Epithelial cell of proximal tubule (primary cell): ENCODE measurements at places on chromosomes 5 and 9.
A peak's percentile ranks its signal among the peaks of the same experiment; 100 is the strongest.

GRCh38 chr9:106879439-106879882 lies 16.5 kb downstream of the ZNF462 start:
- no peak for DNase-seq

GRCh38 chr9:93486268-93486667 lies 32.9 kb upstream of the FAM120AOS start:
- no peak for DNase-seq

- peak; percentile 48 for DNase-seq
These were observed 252.2 kb downstream of the GOLPH3 start for GRCh38 chr5:31921852-31922305.

DNA sequence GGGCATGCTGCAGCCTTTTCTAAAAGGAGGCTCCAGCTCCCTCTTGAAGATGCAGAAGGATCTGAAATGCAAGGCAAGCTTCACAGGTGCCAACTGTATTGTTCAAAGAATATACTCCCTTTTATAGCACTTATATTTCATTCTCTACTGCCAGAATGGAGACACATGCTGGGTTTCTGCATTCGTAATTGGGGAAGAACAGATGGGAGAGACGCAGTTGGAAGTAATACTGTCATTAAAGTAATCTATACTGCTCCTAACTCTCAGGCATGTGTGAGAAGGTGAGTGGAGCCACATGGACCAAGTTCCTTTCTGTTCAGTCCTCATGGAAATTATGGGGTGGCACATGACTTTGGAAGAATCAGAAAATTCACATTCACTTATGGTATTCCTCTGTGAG lies 226.4 kb downstream of the TRIM32 start:
- no peak for DNase-seq

DNA sequence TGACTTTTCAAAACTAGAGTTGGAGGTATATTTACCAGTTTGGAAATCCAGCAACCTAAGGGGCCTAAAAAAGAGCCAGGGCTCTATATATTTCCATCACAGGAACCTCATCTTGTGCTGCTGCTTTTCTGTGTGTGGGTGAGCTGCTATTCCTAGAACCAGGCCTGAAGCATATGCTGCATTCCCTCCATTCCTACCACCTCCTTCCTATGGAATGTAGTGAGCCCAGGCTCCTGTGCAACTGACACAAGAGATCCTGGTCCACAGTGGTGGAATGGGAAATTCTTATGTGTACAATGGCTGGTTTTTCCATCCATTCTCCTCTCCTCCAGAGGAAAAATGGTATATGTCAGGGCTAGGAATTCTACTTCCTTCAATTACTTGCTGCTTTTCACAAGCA lies 39.1 kb downstream of the SPEF2 start:
- DNase-seq: no peak

DNA sequence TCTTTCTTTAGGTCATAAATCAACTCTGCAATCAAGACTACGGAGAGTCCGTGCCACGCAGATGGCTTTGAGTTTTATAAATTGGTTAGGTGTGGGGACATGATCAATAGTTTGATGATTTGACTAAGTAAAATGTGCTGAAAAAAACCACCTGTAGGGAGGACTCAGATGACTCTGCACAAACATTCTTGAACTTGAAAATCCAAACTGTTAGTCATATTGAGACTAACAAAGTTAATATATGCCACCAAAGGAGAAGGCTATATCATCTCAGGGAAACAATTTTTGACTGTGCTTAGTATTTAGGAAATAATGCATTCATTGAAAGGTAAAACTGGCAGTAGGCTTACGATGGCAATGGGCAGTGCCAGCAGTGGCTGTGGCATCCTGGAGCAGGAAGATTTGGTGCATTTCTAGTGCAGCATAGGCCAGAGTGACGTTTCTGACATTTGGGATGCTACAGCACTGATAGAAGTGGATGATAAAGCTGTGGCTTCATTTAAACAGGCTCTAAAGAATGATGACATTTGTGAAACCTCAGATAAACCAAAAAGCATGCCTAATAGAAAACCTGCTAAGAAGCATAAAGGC lies 291.1 kb downstream of the MLLT3 start:
- no peak for DNase-seq

- no peak for DNase-seq
These were observed 68.4 kb upstream of the ZFR start for GRCh38 chr5:32512926-32513325.

DNA sequence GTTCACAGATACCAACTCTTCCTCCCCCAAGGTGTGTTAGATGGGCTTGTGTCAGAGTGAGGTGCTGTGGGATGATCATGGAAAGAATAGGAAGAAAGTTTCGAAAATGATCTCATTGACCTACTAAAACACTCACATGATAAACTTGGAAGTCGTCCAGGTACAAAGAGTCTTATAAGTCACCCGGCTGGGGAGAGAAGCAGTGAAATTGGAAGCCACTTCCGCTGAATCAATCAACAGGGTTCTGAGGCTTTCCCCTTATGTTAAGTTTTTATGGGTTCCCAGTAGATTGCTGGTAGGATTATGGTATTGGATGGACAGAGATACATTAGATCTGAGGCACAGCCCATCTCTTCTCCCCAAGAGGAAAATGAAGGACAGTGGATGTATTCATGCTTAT lies 218.8 kb upstream of the MSX2 start:
- DNase-seq: peak; percentile 42

GRCh38 chr5:155780260-155780659 lies 546.7 kb upstream of the SGCD start:
- DNase-seq: no peak

- DNase-seq: no peak
These were observed 183.5 kb downstream of the CDK5RAP2 start for GRCh38 chr9:120396418-120396817.

DNA sequence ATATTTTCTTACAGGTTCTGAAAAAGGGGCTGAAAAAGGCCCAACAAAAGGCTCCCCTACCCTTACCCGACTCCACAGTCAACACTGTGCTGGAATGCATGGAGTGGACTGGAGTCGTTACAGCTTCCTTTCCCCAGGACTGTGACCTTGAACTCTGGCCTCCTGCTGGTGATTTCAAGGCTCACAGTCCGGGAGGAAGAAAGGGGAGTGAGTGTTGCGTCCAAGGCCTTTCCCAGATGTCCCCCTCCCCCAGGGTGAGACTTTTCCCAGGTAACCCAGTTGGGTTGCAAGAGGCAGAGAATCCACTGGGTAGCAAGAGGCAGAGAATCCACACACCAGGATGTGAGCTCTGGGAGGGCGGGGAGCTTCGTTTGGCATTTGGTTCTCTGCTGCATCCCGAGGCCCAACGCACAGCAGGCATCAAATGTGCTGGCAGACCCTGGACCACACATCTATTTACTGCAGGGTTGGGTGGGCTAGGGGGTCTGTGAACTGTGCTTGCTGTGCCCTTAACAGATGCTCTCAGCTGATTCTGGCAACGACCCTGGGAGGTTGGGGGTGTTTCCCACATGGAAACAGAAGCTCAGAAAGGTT lies 37.5 kb downstream of the FABP6 start:
- DNase-seq: no peak

DNA sequence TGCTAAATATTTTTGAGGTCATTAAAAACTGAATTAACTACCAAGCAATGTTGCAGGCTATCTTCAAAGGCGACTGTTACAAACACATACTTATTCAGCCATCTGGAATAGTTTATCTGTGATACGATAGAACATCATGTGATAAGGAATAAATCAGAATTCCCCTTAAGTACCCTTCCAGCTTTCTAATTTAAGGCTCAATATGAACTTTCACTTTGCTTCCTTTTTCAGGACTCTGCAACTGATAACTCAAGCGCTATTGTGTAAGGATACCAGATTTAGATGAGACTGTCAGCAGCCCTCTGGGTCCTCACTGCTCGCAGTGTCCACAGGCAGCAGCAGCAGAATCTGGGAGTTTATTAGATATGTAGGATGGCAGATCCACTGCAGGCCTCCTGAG lies 416.3 kb downstream of the SPATA31D1 start:
- DNase-seq: no peak

DNA sequence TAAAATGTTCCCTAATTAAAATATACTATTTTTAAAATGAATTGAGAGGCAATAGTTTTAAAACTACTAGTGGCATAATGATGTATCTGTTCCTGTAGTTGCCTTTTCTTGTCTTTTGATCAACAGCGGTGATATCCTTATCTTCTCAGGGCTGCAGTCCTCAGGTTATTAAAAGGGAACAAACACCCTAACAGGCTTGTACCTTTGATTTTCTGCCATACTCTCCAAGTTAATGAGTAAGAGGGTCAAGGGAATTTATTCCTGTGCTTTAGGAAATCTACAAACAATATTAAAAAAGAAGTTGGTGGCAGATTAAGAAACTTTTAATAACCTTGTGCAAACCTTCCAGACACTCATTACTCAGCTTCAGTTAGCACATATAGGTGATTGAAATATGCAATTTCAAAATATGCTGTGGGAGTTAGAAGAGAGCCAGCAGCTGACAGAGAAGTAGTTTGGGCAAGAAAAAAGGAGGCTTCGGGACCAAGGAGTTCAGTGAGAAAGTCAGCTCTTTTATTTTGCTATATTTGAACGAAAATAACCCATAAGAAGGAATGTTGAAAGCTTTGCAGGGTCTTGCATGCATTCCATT lies 81.0 kb upstream of the TLE4 start:
- DNase-seq: no peak

- no peak for DNase-seq
These were observed 10.6 kb upstream of the MARCHF3 start for GRCh38 chr5:127040796-127041520.

GRCh38 chr5:44991693-44992092 lies 182.9 kb downstream of the MRPS30 start:
- no peak for DNase-seq

GRCh38 chr5:168552146-168552545 lies 23.0 kb downstream of the FBLL1 start:
- peak; percentile 32 for DNase-seq

- no peak for DNase-seq
These were observed 72.0 kb downstream of the PPARGC1B start for GRCh38 chr5:149802008-149802680.

- no peak for DNase-seq
These were observed 39.8 kb upstream of the COL5A1 start for GRCh38 chr9:134601764-134602163.

GRCh38 chr9:19320495-19320894 lies 59.5 kb downstream of the RPS6 start:
- DNase-seq: no peak

DNA sequence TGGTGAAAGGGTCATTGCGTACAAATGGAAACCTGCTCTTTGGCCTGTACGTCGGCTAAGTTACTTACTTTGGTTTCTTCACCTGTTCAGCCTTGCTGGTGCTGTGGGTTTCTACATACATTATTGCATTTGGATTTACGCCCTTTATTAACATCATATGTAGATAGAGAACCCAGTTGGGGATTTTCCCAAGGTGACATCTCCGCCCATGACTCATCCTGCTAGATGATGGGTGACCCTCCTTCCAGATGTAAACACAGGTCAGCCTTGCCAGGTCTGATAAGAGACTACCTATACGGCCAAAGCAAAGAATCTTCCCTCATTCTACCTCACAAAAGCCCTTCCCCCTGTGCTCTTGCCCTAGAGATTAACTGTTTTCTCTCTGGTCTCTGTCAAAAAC lies 360.9 kb downstream of the KDM4C start:
- DNase-seq: no peak

GRCh38 chr9:113361304-113362018 lies 12.1 kb downstream of the BSPRY start:
- DNase-seq: no peak

DNA sequence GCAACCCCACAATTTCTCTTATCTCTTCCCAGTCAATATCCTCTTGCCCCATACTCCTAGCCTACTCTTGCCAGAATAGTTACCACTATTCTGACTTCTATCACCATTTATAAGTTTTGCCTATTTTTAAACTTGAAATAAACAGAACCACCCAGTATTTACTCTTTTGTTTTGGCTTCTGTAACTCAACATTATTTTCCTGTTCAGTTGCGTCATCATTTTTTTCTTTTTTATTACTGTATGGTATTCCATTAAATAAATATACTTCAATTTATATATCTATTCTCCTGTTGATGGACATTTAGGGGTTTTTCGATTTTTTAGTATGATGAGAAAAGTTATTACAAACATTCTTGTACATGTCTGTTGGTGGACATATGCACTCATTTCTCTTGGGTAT lies 62.6 kb upstream of the ERBIN start:
- DNase-seq: no peak

DNA sequence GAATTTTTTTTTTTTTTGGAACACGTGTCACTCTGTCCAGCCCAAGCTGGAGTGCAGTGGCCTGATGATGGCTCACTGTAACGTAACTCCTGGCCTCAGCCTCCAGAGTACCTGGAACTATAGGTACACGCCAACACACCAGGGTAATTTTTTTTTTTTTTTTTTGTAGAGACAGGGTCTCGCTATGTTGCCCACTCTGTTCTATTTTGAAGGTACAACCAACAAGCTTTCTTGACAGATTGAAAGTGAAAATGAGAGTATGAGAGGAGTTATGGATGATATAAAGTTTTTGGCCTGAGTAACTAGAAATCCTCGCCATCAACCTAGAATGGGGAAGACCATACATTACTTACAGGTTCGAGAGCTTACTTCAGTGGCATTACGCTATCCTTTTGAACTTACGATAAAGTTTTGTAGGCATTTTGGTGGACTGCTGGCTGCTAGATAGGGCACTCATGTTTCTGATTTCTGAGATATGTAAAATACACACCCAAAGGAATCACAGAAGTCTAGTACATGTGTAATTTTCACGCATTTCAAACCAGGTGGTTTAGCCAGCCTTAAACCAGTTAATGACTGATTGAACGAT lies 806 bp upstream of the CDC42SE2 start:
- DNase-seq: no peak

- DNase-seq: no peak
These were observed 31.0 kb upstream of the ROPN1L start for GRCh38 chr5:10410662-10411061.

DNA sequence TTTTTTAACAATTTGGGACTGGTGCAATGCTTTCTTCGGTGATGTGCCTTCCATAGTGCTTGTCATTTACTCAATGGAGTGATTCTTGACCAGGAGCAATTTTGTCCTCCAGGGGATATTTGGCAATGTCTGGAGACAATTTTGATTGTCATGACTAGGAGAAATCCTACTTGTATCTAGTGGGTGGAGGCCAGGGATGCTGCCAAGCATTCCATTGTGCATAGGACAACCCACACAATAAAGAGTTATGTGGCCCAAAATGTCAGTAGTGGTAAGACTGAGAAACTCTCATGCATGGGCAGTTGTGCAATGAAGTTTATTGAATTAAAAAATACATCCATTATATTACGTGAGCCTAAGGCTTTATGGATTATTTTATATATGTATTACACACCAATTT lies 70.5 kb downstream of the FOCAD start:
- no peak for DNase-seq

GRCh38 chr5:181217803-181218062 lies 5.3 kb upstream of the TRIM41 start:
- no peak for DNase-seq

GRCh38 chr9:13920557-13920956 lies 393.4 kb downstream of the NFIB start:
- no peak for DNase-seq

GRCh38 chr5:62299101-62299500 lies 6.9 kb upstream of the KIF2A start:
- no peak for DNase-seq
